ENCODE measurements at places on chromosomes 7 and 10.

DNA sequence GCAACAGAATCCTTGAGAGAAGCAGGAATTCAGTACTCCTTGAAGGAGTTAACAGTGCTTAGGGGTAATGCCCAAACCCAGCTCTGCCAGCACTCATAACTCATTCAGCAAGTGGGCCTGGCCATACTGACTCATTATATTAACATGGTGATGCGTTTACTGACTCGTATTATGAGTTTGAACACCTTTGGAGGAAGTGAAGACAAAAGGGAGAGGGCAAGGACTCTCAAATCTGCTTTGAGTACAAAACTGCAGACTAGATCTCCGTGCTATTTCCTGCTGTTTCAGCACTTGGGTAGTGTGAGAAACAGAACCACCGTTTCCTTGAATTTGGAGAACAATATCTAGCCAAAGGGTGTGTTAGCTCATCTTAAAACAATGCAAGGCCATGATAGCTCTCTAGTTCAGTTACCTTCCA is 30.8 kb downstream of the SLC16A9 start:
- no peak for DNase-seq

DNA sequence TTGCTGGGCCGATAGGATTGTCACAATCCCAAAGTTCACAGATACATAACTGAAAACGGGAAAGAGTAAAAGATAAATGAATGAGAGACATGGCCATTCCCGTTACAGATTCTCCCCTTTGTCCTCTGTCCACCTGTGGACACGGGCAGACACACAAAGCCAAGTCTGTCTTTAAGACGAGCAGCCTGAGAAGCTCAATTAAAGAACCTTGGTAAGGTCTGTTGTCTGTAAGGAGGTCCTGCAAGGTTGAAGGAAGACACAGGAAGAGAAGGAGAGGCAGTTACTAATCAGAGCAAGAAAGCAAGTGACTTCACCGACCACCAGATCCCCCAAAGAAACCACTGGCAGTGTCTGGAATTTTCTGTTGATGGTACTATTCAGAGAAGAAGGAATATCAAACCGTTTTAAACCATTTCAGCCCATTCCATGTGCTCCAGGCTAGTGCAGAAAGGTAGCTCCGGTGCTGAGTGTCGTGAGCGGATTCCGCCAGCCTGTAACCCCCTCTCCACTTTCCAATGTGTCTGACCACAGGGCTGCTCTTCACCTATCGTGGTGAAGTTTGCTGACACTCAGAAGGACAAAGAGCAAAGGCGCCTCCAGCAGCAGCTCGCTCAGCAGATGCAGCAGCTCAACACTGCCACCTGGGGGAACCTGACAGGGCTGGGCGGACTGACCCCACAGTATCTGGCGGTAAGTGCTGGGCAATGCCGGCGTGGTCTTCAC is 252.6 kb downstream of the CELF2 start:
- DNase-seq: peak; percentile 7

DNA sequence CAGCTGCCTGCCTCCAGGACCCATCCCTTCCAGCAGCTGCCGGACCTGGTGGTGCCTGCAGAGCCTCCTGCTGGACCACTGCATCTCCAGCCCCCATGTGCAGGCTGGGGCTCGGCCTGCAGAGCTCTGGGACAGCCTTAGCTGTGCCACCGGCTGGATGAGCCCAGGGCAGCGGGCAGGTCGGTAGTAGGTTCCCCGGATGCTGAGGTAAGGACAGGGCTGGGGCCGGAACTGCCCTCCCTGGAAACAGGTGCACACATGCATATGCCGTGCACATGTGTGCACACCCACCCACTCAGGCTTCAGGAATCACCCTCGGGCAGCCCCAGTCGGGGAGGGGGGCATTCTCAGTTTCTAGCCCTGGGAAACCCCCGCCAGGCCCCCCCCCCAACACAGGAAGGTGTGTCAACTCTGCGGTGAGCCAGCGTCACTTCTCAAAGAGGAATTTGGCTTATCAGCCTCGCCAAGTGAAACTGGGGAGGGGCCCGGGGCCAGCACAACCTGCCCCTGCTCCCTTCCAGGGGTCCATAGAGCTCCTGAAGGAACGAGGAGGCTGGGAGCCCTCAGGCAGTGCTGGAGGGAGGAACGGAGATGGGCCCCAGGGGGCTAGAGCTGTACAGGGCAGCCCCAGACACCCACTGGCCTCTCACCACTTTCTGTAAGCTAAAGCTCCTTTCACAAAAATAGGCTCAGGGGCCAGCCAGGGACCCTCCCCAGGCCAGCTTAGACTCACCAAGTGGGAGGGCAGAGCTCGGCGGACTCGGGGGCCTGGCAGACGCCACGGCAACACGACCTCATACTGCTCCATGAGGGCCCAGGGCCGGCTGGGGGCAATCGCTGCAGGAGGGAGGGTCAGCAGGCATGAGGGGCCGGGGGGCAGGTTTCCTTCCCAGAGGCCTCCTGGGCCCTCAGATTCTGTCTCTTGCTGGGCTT is 1.7 kb downstream of the ADAM8 start:
- peak; percentile 25 for DNase-seq

DNA sequence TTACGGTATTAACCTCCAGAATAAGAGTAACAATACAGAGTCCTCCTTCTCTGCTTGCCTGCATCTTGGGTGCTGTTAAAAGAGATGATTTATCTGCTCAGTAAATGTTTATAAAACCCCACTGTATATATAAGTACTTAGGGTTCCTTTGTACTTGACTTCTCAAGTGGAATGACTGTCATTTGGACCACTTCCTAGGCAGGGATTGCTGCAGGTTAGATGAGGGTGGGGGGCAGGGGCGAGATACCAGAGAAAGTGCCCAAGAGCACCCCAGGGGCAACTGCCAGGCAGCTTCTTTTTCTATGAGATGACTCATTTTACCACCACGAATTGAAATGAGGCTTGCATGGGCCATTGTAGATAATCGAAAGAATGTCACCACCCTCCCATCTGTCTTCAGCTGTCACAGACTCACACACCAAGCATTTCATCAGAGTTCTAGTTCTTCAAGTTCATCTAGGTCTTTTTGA is 421.9 kb upstream of the GALNT17 start:
- no peak for DNase-seq

DNA sequence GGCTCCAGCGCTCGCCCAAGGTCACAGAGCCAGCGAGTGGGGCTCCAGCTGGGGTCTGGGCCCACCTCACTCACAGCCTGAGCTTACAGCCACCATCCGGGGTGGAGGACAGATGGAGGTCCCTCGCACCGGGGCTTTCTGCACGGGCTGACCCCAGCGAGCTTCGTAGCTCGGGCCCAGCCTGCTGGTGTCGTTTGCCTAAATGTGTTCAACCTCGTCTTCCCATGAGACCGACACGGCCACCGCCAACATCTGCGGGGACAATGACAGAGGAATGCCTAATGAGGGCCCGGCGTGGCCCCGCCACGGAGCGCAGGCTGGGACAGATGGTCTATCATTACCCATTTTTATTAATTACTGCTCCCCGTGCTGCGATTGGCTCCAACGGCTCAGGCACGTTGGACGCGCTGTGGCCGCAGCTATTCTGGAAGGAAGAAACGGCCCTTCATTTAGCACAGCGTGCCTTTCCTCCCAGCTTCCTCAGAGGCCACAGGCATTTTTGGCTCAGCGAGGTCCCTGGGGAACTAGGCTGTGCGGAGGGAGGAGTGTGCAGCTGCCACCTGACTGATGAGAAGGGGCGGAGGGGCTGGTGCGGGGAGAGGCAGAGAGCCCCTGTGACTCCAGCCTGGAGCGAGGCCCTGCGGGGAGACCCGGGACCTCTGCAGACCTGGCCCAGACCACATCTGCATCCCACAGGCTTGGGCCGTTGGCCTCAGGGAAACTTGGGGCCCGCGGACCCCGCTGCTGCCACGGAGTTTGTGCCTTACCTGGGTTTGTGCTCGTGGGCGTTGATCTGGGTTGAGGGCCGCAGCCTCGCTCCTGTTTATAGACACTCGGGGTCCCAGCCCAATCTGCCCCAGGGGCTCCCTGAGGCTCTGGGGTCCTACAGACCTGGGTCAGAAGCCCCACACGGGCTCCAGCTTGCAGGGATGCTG is 22.9 kb upstream of the ELFN1 start:
- DNase-seq: no peak

DNA sequence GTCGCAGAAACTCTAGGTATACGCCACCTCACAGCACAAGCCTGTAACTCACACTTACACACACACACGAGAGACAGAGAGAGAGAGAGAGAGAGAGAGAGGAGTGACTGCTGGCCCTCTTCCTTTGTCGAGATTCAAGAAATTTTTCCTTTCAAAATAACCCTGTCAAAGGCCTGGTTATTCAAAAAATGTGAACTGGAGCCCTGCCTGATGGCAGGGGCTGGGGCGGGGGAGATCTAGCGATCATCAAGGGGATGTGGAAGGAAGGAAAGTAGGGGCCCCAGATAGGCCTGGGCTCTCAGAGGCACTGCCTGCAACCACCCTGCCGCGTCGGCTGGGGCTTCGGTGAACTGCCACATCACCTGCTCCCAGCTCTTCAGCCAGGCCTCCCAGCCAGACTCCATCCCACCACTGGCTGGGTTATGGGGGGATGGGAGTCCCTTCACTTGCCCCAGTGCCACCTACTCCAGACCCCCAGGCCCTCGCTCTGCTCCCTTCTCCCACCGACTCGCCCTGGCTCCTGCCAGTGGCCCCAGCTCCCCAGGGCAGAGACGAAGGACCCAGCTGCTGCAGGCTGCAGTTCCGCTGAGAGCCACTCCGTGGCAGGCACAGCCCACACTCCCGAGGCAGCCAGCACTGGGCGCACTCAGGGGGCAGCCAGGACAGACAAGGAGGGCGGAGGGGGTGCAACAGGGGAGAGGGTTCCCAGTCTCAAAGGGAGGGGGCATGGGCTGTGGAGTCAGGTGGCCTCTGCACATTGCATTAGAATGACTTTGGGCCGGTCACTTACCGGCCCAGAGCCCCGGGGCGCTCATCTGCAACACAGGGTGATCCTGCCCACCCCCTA is 15.3 kb downstream of the KCNH2 start:
- no peak for DNase-seq

Data from AML-193 (cell line).